IMR-90 (cell line): ENCODE measurements at places on chromosomes 6 and 20. TPM values are rescaled to one million over a fixed set of nuclear protein-coding genes. Genes with fewer than 3 reads are reported as not detected.

The ZSWIM1 gene
- polyA plus RNA-seq: 4.2 and 4.6 TPM in 2 replicates

The AGPAT1 gene
- 116 and 126 TPM in 2 replicates for polyA plus RNA-seq

The EDN3 gene
- polyA plus RNA-seq: not detected in 2 replicates

The CAGE1 gene
- polyA plus RNA-seq: not detected in 2 replicates

The PRKN gene
- polyA plus RNA-seq: 0.09 and 0.15 TPM in 2 replicates
